ENCODE measurements at places on chromosomes 5 and 9.

- no peak for DNase-seq
Measured at GRCh38 chr9:77912895-77913693, 118.5 kb downstream of the GNAQ start.

DNA sequence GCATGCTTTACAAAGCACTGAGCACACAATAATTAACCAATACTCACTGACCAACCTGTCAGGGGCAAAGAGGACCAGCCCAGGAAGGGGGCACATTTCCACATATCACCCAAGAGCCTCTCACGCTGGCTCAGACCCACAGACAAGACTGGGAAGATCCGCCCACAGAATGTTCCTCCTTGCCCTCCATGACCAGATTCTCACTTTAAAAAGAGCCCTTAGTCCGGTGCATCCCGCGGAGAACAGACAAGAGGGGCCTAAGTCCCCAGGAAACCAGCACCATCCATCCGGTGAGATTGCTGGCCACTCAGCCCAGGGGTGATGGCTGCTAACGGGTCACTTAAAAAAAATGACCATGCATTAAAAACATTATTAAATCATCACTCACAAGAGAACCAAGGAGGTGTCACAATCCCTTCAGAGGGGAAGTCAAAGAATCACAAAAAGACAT lies 32.9 kb downstream of the SEMA4D start:
- no peak for DNase-seq

DNA sequence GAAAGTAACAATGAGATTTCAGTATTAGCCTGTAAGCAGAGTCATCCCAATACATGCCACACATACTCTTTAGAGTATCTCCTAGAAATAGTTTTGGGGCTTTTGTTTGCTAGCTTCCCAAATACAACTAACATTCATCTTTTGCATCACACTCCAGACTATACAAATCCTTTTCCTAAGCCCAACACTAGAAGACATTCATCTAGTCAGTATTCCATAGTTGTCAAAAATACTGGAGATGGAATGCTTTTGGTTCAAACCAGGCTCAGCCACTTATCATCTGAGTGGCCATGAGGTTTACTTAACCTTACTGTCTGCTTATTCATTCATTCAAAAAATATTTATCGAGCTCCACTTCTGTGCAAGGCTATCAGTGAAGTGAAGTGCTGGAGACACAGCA lies 205.1 kb upstream of the SGCD start:
- no peak for DNase-seq

DNA sequence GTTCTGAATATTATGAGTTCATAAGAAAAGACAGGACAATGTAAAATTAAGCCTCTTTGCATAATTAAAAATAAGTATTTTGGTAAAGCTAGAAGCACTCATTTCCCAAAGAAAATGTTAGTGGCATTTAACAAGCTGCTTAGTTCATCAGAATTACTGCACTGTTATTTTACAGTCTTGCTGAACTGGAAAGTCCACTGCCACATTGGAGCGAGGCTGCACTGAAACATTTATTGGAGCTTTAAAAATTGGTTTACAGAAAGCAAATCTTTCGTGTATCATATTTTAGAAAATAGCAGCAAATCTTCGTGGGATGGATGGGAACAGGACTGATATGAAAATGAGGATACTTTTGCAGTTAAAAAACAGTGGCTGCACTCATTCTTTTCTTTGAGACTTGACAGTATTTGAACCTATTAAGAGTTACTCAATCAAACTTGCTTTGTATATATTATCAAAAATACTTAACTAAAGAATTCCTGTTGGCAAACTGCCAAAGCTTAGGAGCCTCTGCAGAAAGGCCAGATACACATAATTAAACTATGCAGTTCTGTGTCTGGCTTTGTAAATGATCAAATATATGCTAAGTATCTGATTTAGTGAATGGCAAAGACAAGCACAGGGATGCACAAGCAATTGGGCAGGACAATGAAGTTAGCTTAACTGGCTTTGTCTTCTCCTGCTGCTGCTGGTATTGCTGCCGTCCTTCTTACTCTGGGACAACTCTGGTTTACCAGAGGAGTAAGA lies 16.5 kb upstream of the FBXL7 start:
- no peak for DNase-seq

DNA sequence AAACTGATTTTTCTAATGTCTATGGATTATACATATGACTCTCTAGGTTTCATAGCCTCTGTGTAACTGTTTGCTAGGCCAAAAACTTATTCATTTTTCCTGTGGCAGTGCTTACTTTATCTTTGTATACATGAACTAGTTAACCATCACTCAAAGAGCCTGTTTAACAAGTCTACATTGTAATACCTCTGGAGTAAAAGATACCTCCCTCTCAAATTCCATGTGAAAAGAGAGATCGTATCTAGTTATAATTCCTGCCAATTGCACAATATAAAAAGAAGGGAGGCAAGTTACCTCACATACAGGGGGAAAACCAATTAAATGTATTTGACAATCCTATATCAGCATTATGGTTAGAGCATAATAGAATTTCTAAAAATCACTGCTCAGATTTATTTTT lies 271.9 kb upstream of the ST8SIA4 start:
- no peak for DNase-seq

GRCh38 chr5:64979531-64979930 lies 210.8 kb downstream of the CWC27 start:
- no peak for DNase-seq

DNA sequence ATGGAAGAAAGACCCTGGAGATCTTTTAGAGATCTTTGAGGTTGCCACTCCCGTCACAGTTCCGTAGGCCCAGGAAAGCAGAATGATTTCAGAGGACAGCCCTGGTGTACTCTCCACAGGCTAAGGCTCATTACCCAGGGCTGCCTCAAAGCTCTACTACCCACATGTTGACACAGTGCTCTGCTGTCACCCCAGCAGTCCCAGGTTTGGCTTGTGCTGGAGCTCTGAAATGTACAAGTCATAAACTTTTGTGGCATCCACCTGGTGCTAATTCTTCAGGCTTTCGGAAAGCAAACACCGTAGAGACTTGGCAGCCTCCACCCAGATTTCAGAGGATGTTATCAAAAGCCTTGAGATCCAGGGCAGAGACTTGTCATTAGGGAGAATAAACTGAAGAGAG lies 136.5 kb downstream of the MTRR start:
- no peak for DNase-seq
